ENCODE measurements at places on chromosomes 4 and X. TPM values are rescaled to one million over a fixed set of nuclear protein-coding genes. Genes with fewer than 3 reads are reported as not detected.

DNA sequence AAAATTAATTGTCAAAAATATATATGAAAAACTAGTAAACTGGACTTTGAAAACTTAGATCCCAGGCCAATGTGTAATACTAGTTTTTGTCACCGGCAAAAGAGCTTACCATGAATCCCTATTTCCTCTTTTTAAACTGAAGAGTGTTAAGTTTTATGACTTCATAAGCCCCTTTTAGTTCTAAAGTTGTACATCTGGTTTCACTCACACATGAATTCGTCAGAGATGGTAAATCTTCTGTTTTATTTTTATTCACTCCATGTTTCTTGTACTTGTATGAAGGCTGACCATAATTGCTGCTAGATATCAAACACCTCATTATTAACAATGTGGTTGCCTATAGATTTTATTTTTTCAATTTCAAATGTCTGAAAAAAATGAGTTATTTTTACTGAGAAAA is 827.9 kb downstream of the PCDH7 start:
- no peak for ATAC-seq

- ATAC-seq: peak; percentile 40
Observed at GRCh38 chr4:176123710-176124407, 58.2 kb downstream of the WDR17 start.

The SPARCL1 gene
- 0.36 TPM for total RNA-seq

The NEUROG2 gene
- total RNA-seq: 25.3 TPM

DNA sequence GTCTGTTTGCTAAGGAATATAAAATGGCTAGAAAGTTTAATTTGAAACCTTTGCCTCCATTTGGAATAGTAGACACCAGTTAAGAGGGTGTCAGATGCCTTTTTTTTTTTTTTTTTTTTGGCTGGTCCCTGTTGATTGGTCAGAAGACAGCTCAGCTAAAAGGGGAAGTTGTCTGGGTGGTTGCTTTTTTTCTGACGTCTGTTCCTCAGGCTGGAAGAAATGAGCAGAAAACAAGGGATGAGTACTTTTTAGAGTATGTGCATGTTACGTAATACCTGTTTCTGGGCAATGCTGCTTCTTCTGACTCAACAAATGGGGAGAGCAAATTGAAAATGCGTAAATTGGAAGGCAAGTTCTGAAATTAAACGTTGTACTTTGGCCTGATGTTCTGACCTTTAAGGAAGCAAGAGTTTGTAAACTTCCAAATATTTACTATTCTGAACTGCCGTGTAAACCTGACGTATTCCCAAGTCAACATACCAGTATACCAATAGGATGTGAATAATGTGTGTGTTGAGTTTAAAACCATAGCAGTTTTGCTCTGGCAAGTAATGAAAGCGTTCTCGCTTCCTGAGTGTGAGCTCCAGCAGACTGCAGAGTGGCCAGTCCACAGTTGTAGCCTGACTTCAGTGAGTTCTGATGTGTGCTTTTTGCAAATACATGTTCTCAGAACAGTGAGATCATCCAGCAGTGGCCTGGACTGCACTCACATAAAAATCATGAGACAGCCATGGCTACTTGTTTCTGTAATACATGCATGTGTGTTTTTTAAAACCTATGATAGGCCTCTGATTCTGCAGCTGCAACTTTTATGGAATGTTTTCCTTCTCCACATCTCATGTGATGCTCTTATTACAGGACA is 1.7 kb downstream of the SAT1 start:
- no peak for ATAC-seq

- ATAC-seq: no peak
Observed at GRCh38 chr4:188300385-188300784, 161.1 kb downstream of the TRIML1 start.

- ATAC-seq: no peak
Observed at GRCh38 chr4:125168531-125168930, 146.2 kb upstream of the FAT4 start.

The UGT2B10 gene
- not detected for total RNA-seq

The DCLK2 gene
- 20.5 TPM for total RNA-seq

- ATAC-seq: no peak
Observed at GRCh38 chr4:38734446-38734845, 48.3 kb downstream of the TLR10 start.

- ATAC-seq: no peak
Observed at GRCh38 chrX:22526339-22526738, 253.6 kb downstream of the CBLL2 start.

The IGFBP7 gene
- 180 TPM for total RNA-seq

The MAGEC2 gene
- not detected for total RNA-seq

GRCh38 chr4:101960431-101960830 is 169.9 kb downstream of the BANK1 start:
- no peak for ATAC-seq

The PPP2R2C gene
- 0.53 TPM for total RNA-seq

DNA sequence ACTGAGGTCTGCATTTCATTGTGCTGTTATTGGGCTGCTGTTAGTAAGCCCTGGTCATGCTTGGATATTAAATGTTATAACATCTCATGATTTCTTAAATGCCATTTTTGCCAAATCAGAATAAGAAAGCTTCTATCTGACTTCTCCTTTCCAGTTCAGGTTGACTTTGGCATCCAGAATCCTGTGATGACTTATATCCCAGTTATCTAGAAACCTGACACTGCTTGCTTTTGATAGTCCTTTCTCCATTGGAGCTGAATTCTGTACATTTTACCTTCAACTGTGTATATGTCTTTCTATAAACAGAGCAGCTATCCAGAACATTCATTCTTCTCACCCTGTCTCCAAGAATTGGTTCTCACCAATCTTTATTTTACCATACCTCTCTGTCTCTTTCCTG is 257.7 kb upstream of the GNPDA2 start:
- no peak for ATAC-seq

GRCh38 chr4:77963004-77963403 is 94.1 kb upstream of the FRAS1 start:
- ATAC-seq: no peak

GRCh38 chrX:108304210-108304609 is 134.0 kb downstream of the COL4A6 start:
- no peak for ATAC-seq

The GAGE13 gene
- total RNA-seq: not detected

- ATAC-seq: no peak
Observed at GRCh38 chrX:26192204-26192603, at the start of gene MAGEB6. TSS of gene MAGEB6 (plus strand) at chrX:26192440. CDS start at chrX:26193847, 1,407 bp downstream.

The FBXO8 gene
- 31.4 TPM for total RNA-seq

GRCh38 chr4:168388890-168389289 is 70.3 kb upstream of the DDX60 start:
- ATAC-seq: no peak

DNA sequence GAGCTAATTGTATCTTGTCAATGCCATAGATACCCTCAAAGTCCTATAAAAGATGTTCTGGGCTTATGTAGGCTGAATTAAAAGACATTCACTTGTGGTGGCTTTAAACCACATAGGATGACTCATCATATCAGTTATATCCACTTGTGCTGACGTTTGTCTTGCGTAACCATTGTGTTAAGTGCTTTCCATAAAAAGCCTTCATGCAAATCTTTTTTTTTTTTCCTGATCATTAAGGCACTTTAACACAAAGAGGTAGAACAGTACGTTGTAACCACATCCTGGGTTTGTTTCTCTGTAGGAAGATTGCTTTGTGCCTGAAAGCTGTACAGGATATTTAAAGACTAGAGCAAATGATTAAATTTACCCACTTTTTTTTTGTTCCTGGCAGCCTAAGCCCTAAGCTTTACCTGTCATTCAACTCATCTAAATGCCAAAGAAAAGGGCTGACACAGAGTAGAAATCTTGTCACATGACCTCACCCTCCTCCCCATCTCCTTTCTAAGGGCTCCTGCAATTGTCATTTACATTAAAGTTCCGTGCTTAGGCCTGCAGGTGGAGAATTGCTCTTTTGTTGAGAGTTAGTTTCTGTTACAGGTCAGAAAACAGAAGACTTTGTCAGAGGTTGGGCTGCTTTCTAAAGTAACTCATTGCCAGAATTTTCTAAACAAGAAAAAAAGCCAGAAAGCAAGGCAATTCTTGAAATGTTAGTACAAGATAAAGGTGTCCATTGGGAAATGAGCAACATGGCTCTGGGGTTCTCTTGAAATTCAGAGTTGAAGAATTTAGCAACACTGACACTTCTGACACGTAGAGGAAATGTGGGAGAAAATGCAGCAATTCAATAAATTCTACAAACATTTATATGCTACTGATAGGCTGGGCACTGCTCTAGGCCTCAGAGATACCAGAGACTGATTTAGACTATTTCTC is 555.6 kb downstream of the PPARGC1A start:
- peak; percentile 71 for ATAC-seq

DNA sequence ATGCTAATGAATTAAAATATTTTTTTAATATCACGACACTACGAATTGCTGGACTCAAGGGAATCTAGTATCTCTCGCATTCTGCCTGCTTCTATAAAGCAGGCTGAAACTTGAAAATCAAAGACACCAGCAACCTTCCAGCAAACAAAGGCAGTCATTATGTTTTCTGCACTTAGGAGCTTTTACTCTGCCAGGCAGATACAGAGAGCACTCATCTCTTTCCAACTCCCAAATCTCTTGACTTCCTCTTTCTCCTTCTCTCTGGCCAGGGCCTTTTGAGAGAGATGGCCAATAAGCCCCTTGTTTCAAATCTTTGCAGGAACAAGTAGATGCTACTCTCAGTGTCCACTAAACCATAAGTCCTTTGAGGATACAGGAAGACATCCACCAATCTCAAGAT is 95.2 kb upstream of the KLF3 start:
- ATAC-seq: no peak

The CTPS2 gene
- 24.8 TPM for total RNA-seq

The GPAT3 gene
- 1.5 TPM for total RNA-seq

DNA sequence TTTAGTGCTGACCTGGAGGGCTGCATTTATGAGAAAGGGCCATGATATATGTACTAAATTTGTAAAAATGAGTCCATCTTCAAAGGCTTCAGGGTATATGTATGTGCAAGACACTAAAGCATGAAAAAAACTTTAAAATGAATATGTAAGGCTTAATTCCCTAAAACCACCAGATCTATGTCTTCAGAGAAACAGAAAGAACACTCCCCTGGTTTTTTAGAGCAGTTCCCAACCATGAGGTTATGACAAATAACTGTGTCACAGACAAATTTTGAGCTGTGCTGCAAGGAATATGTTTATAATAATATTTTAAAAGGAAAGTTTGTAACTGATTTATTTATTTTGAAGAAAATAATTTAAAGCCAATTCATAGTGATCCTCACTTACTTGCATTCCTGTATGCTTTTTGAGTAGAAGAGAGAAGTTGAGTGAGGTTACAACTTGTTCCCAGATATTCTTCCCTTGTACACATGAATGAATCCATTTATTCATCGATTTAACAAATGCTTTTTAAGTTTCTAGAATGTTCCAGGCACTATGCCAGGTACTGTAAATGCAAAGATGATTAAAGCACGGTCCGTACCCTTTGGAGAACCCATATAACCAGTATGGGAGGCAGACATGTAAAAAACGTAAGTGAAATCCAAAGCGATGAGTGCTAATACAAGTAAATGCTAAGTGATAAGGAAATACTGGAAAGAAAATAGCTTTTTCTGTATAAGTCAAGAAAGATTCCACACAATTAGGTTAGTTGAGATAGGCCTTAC is 295.2 kb upstream of the DIAPH2 start:
- no peak for ATAC-seq

- ATAC-seq: no peak
Observed at GRCh38 chr4:104022226-104022625, 302.4 kb upstream of the TACR3 start.

The PWWP3B gene
- total RNA-seq: not detected

The TMPRSS11D gene
- total RNA-seq: 0.76 TPM

DNA sequence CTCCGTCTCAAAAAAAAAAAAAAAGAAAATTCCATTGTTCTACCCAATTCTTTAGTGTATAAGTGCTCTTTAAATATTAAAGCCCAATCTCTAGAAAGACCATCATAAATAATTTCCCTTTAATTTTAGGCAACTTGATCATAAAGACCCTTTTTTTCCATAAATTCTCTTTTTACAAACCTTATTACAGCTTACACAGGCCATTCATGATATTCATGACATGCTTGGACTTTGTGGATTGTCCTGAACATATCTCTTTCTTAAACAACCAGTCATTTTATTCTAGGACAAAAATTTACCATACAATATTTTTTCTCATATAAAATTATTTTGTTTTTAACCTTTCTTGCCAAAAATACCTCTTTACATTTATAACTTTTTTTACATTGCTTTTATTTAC is 30.5 kb downstream of the TLR8 start:
- no peak for ATAC-seq

- no peak for ATAC-seq
Observed at GRCh38 chr4:24949970-24950369, 37.1 kb upstream of the CCDC149 start.

- no peak for ATAC-seq
Observed at GRCh38 chr4:187485676-187486075, 509.9 kb upstream of the ZFP42 start.

DNA sequence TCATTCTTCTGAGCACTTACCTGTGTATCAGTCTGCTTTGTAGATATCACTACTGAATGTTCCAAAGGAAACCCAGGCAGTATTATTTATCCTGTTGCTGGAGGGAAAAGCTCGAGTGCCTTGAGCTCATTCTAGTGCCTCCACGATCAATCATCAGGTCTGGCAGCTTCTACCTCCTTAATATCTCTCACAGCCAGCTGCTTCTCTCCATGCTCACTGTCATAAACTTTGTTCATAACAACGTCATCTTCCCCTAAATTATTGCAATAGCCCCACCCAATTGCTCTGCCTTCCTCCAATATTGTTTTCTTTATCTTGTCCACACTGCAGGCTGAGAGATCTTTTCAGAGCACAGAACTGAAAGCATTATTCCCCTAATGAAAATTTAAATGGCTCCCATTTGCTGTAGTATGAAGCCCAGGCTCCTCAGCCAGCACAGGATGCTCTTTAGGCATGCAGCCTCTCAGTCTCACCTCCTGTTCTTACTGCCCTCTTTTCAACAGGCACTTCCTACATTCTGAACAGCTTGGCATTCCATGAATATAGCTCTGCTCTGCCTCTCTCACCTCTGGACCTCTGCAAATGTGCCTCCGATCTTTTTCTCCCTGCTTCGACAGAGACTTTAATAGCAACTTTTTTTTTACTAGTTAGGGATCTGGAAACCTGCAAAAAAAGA is 504.2 kb upstream of the IGFBP7 start:
- peak; percentile 95 for ATAC-seq

- no peak for ATAC-seq
Observed at GRCh38 chr4:163217505-163217904, 50.8 kb upstream of the NAF1 start.

DNA sequence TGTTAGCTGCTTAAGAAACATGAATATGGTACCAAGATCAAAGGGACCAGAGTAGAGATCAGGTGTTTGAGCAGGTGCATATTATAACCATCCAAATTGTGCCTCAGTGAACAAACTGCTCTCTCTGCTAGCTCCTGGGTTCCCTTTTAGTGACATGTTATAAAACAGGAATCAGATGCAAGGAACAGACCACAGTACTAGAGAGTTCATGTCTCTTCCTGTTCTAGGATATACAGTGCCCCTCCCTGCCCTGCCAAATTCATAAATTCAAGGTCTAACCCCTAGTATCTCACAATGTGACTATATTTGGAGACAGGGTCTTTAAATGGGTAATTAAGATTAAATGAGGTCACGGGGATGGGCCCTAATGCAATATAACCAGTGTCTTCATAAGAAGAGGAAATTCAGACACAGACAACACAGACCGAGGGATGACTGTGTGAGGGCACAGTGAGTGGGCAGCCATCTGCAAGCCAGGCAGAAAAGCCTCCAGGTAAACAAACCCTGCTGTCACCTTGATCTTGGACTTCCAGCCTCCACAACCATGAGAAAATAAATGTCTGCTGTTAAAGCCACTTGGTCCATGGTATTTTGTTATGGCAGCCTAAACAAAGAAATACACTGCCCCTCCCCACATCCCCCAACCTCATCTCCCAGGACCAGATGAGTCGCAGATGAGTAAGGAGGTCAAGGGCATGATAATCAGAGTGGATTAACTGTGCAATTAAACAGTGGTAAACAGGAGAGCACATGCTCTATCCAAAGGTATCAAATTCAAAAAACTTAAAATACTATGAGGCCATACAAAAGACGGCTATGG is 82.5 kb downstream of the RBM47 start:
- no peak for ATAC-seq
